ENCODE measurements at places on chromosomes 5 and 9. TPM values are rescaled to one million over a fixed set of nuclear protein-coding genes. Genes with fewer than 3 reads are reported as not detected.
A peak's percentile ranks its signal among the peaks of the same experiment; 100 is the strongest.

DNA sequence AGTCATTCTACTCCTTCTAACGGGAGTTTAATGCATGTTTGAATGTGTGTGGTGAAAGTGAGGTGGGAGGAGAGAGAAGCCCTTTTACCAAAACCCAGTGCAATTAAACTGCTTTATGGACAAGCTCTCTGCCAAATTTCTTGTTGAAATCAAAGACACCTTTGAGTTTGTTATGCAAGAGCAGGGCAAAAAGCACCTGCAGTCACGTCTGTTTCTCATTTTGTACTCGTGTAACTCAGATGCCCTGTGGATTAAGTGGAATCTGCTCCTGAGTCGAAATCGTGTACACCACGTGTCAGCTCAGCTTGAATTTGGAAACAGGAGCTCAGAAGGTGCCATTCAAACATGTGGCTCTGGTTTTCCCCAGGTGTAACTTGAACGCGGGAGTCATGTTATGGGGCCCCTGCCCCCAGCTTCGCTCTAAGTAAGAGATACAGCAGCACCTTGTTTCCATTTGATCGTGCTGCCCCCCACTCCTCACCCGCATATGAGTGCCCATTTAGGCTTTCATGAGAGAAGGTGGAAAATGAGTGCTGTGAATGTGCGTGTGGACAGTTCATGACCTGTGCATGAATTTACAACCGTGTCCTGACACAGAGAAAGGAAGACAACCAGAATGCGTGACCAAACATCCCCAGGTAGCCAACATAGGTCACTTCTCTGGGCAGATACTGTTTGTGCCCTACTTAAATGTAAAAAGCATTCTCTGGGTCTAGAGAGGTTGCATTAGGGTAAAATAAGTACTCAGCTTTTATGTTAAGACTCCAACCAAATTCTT lies 347.0 kb upstream of the SLC30A5 start:
- H3K4me3 ChIP-seq, result no peak overlapping the region
- no peaks in the 10 kb centered on the region for H3K36me3 ChIP-seq
- no peak for DNase-seq
- no peaks in the 10 kb centered on the region for H3K4me1 ChIP-seq
- H3K27ac ChIP-seq, result no peak overlapping the region
- no peaks in the 10 kb centered on the region for H3K27me3 ChIP-seq

Gene DNM1
- 54.3 TPM for total RNA-seq

DNA sequence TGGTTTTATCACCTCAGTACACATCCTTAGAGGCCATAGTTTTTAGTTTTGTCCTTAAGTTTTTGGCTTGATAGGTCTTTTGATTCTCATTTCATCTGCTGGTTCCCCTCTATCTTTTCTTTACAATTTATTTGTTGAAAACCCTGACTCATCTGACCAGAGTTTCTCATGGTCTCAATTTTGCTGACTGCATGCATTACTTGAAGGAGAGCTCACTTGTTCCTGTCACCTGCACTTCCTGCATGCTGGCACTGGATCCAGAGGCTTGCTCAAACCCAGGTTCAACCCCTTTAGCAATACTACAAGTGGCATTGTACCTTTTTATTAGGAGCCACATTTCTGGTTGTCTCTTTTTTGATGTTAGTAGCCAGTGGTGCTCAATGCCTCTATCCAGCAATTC lies 26.7 kb downstream of the FBXO10 start:
- no peak for DNase-seq
- no peak overlapping the region for H3K4me3 ChIP-seq
- no peaks in the 10 kb centered on the region for H3K27me3 ChIP-seq
- H3K4me1 ChIP-seq, result no peaks in the 10 kb centered on the region

GRCh38 chr5:99033014-99033900 lies 104.5 kb upstream of the CHD1 start:
- DNase-seq, result no peak
- peaks cover 14% of the 10 kb centered on the region for H3K4me1 ChIP-seq
- peak overlapping the region; percentile 71 for H3K27ac ChIP-seq
- no peaks in the 10 kb centered on the region for H3K27me3 ChIP-seq
- no peaks in the 10 kb centered on the region for H3K36me3 ChIP-seq
- peak overlapping the region; percentile 48 for H3K4me3 ChIP-seq

Gene OSMR
- 3.5 TPM for total RNA-seq

DNA sequence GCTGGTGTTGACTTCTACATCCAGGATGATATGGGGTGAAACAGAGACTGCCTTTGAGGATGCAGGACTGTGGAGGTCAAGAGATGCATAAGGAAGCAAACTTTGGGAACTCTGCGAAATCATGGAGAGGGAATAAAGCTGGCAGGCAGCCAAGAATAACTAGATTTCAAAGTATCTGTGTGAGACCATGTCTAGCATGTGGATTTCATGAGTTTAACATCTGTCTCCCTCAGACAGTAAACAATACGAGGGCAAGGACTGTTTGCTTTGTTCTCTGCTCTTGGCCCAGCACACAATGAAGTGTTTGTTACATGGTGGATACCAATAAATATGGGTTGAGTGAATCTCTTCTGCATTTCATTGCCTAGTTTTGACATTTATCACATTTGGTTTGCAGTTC lies 71.3 kb downstream of the RASEF start:
- no peak overlapping the region for H3K4me3 ChIP-seq
- no peak overlapping the region for H3K27ac ChIP-seq
- no peaks in the 10 kb centered on the region for H3K27me3 ChIP-seq
- DNase-seq, result no peak

GRCh38 chr5:10828241-10828640 lies 67.2 kb upstream of the DAP start:
- H3K27me3 ChIP-seq, result no peaks in the 10 kb centered on the region
- H3K4me3 ChIP-seq, result no peak overlapping the region
- no peaks in the 10 kb centered on the region for H3K4me1 ChIP-seq
- no peak for DNase-seq
- H3K36me3 ChIP-seq, result no peaks in the 10 kb centered on the region

GRCh38 chr9:120324996-120325642 lies 254.8 kb downstream of the CDK5RAP2 start:
- no peak overlapping the region for H3K27ac ChIP-seq
- no peaks in the 10 kb centered on the region for H3K36me3 ChIP-seq
- no peak for DNase-seq
- no peak overlapping the region for H3K4me3 ChIP-seq

DNA sequence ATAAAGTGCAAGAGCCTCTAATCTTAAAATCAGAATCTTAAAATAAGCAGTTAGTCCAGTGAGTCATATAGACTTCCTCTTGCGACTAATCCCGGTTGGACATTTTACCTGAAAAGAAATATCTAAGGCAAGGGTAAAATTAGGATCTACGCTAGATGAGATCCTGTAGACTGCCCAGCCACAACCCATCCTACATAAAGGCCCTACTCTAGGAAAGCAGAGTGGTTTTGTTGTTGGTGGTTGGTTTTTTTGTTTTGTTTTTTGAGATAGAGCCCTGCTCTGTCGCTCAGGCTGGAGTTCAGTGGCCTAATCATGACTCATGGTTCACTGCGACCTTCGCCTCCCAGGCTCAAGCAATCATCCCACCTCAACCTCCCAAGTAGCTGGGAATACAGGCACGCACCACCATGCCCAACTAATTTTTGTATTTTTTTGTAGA lies 6.9 kb downstream of the TSC1 start:
- H3K27me3 ChIP-seq, result no peaks in the 10 kb centered on the region
- H3K4me1 ChIP-seq, result no peaks in the 10 kb centered on the region
- no peak for DNase-seq
- H3K4me3 ChIP-seq, result no peak overlapping the region
- no peak overlapping the region for H3K27ac ChIP-seq
- H3K36me3 ChIP-seq, result no peaks in the 10 kb centered on the region

- no peak overlapping the region for H3K4me3 ChIP-seq
- no peak for DNase-seq
- no peaks in the 10 kb centered on the region for H3K4me1 ChIP-seq
Measured at GRCh38 chr9:117957267-117957666, 253.1 kb downstream of the TLR4 start.

- no peak for DNase-seq
- no peaks in the 10 kb centered on the region for H3K27me3 ChIP-seq
- H3K4me3 ChIP-seq, result no peak overlapping the region
- no peaks in the 10 kb centered on the region for H3K4me1 ChIP-seq
- H3K27ac ChIP-seq, result no peak overlapping the region
- no peaks in the 10 kb centered on the region for H3K36me3 ChIP-seq
Measured at GRCh38 chr5:54717459-54717858, 199.9 kb downstream of the SNX18 start.

GRCh38 chr9:87375397-87376073 lies 122.1 kb upstream of the DAPK1 start:
- no peak overlapping the region for H3K4me3 ChIP-seq
- H3K27me3 ChIP-seq, result no peaks in the 10 kb centered on the region
- no peaks in the 10 kb centered on the region for H3K4me1 ChIP-seq
- no peaks in the 10 kb centered on the region for H3K36me3 ChIP-seq
- no peak for DNase-seq

Data from Peyer's patch (tissue), 4 donors.